ENCODE measurements at places on chromosomes 2 and 18.

DNA sequence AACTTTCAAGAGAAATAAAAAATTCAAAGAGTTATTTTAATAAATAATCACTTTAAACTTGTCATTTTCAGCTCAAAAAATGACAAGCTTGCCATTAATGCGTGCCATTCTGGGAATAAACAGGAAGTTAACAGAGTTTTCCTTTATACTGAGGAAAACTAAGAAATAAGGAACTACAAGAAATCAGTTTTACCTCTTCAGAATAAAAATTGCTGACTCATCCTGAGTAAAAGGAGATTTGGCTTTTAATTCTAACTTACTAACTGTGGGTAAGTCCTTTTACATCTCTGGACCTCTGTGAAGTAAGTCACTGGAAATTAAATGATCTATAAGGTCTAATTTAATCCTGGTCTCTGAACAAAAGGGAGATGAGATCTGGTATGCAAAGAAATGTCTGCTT, 16.1 kb downstream of the CEBPZ start:
- no peak for DNase-seq

- no peak for DNase-seq
Observed at GRCh38 chr2:217751192-217751591, 251.6 kb downstream of the TNS1 start.

- DNase-seq: no peak
Observed at GRCh38 chr2:217051416-217051815, 191.6 kb upstream of the TNP1 start.

GRCh38 chr2:106143495-106144215, 50.4 kb downstream of the UXS1 start:
- no peak for DNase-seq

- DNase-seq: no peak
Observed at GRCh38 chr2:112827604-112828185, 8.9 kb downstream of the IL1B start.

DNA sequence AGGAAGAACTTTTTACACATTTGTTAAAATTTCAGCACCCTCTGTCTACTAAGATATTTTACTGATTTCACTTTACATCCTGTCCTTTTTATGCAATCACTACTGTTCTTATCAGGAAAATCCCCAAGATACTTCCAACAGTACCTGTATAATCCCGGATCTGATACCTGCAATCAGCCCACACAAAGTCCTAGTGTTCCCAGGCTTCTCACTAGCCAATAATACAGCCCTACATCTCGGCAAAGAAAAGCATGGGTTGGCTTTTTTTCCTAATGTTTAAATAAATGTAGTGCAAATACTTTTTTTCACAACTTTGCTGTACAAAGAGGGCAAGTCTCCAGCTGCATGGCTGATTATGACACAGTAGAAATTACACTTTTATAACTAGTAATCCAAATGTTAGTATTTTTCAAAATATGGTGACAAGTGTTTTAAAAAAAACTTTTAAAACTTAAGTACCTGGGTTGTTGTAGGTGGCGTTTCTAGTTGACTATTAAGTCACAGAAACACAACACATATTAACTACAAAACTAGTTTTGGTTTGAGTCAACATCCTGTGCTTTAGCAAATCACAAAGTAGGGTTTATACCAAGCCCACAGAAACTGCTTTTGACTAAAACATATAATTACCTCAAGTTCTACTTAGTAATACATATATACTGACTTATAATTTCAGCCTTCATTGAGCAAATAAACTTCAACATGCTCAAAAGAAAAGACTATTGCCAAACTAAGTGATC, 19.5 kb downstream of the CNOT11 start:
- no peak for DNase-seq

GRCh38 chr2:192536922-192537624, 342.3 kb upstream of the TMEFF2 start:
- no peak for DNase-seq

- no peak for DNase-seq
Observed at GRCh38 chr2:43223521-43224001, 2.8 kb downstream of the ZFP36L2 start.

DNA sequence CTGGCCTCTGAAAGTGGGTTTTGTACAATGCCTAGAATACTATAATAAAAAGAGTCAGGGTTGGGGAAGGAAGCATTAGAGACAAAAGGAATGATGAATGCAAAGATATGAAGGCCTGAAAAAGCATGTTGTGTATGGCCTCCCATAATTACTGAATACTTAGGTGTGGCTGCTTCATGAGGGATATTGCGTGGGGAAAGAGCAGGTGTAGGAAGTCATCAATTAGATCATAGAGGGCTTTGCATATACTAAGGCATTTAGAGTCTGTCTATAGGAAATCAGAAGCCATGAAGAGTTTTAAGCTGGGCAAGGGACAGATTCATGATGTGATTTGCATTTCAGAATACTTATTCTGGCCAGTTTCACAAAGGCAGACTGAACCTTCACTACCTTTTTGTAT, 48.2 kb downstream of the NCOA1 start:
- no peak for DNase-seq

GRCh38 chr2:67716895-67717396, 319.8 kb downstream of the ETAA1 start:
- no peak for DNase-seq

GRCh38 chr2:11525762-11526161, 8.1 kb upstream of the GREB1 start:
- no peak for DNase-seq

GRCh38 chr2:223414646-223415045, 187.5 kb downstream of the SCG2 start:
- DNase-seq: no peak
